Activated T-helper 1 cell treated with anti-CD3 and anti-CD28 coated beads, Interleukin-12 subunit alpha, Interleukin-12 subunit beta, Interleukin-2, Interleukin-4 antibody, amounts not matched to agents 30 ng/mL and 10 ng/mL and 1 ng/mL, durations not matched to agents 14 hours and 24 hours and 36 hours (primary cell): ENCODE measurements at places on chromosomes 6 and 20. TPM values are rescaled to one million over a fixed set of nuclear protein-coding genes. Genes with fewer than 3 reads are reported as not detected.

The TMEM217 gene
- total RNA-seq, result 7.7 and 9.9 TPM in 2 replicates

The KCNB1 gene
- 0.08 and 0.20 TPM in 2 replicates for total RNA-seq

The GNRH2 gene
- 2.1 and 2.3 TPM in 2 replicates for total RNA-seq

The NNAT gene
- 0.29 TPM in 1 of 2 replicates, not detected in the other for total RNA-seq

The C6orf52 gene
- total RNA-seq, result 3.6 and 6.0 TPM in 2 replicates

The HLA-G gene
- 0.91 and 1.6 TPM in 2 replicates for total RNA-seq

The SNX9 gene
- 53.4 TPM in 2 replicates for total RNA-seq

The TRIM31 gene
- not detected in 2 replicates for total RNA-seq

The DEFB132 gene
- not detected in 2 replicates for total RNA-seq

The FAM83B gene
- total RNA-seq, result not detected in 2 replicates

The MTG2 gene
- 45.4 and 46.3 TPM in 2 replicates for total RNA-seq

The PHACTR2 gene
- 63.5 and 64.5 TPM in 2 replicates for total RNA-seq

The MUC22 gene
- not detected in 2 replicates for total RNA-seq

The C6orf141 gene
- total RNA-seq, result not detected in 2 replicates

The ELOVL2 gene
- total RNA-seq, result not detected in 2 replicates

The ZSCAN9 gene
- total RNA-seq, result 6.1 and 8.1 TPM in 2 replicates

The SLPI gene
- not detected in 2 replicates for total RNA-seq

The MYB gene
- 57.3 and 60.4 TPM in 2 replicates for total RNA-seq

The TNFAIP3 gene
- total RNA-seq, result 250 and 257 TPM in 2 replicates

The PAX1 gene
- not detected in 2 replicates for total RNA-seq

The PRND gene
- not detected in 2 replicates for total RNA-seq

The CLPSL2 gene
- not detected in 2 replicates for total RNA-seq

The NFKBIL1 gene
- 18.2 and 18.9 TPM in 2 replicates for total RNA-seq

The PLEKHG1 gene
- total RNA-seq, result 0.27 and 0.80 TPM in 2 replicates

The ZNF341 gene
- 6.7 and 6.8 TPM in 2 replicates for total RNA-seq

The FAM209B gene
- total RNA-seq, result 1.2 and 1.4 TPM in 2 replicates

The EEF1A2 gene
- 0.80 and 1.1 TPM in 2 replicates for total RNA-seq

The CST7 gene
- total RNA-seq, result 127 and 133 TPM in 2 replicates

The KHDC1L gene
- total RNA-seq, result not detected in 2 replicates

The IYD gene
- not detected in 2 replicates for total RNA-seq

The ZFAND3 gene
- total RNA-seq, result 36.9 and 44.1 TPM in 2 replicates

The AVP gene
- total RNA-seq, result not detected in 2 replicates

The SLC18B1 gene
- total RNA-seq, result 3.4 and 3.7 TPM in 2 replicates

The TMEM14C gene
- total RNA-seq, result 57.3 and 63.1 TPM in 2 replicates

The TMC2 gene
- not detected in 2 replicates for total RNA-seq

The SGK2 gene
- total RNA-seq, result 0.17 TPM in 1 of 2 replicates, not detected in the other

The EDN3 gene
- total RNA-seq, result not detected in 2 replicates
